ENCODE measurements at places on chromosomes 2 and 18. TPM values are rescaled to one million over a fixed set of nuclear protein-coding genes. Genes with fewer than 3 reads are reported as not detected.

The TIA1 gene
- 348 TPM for total RNA-seq

The DNER gene
- total RNA-seq = 0.97 TPM

The TAF4B gene
- 6.9 TPM for total RNA-seq

The HRH4 gene
- total RNA-seq = not detected

The FAM124B gene
- total RNA-seq = 0.15 TPM

The ASPRV1 gene
- total RNA-seq = 0.30 TPM

The NDUFAF7 gene
- 47.4 TPM for total RNA-seq

The ACADL gene
- total RNA-seq = 0.09 TPM

The INPP5D gene
- total RNA-seq = 4.2 TPM

The COLEC12 gene
- 2.0 TPM for total RNA-seq

The OBSL1 gene
- total RNA-seq = 111 TPM

The TBR1 gene
- 0.09 TPM for total RNA-seq

The CFC1 gene
- not detected for total RNA-seq

The DLGAP1 gene
- 18.5 TPM for total RNA-seq
